HCEC 1CT (cell line): ENCODE measurements at places on chromosomes 3 and 15.

GRCh38 chr15:65766422-65767263 is 25.4 kb downstream of the DENND4A start:
- DNase-seq, result peak; percentile 10

GRCh38 chr3:11465744-11466616 is 177.7 kb downstream of the VGLL4 start:
- DNase-seq, result no peak

DNA sequence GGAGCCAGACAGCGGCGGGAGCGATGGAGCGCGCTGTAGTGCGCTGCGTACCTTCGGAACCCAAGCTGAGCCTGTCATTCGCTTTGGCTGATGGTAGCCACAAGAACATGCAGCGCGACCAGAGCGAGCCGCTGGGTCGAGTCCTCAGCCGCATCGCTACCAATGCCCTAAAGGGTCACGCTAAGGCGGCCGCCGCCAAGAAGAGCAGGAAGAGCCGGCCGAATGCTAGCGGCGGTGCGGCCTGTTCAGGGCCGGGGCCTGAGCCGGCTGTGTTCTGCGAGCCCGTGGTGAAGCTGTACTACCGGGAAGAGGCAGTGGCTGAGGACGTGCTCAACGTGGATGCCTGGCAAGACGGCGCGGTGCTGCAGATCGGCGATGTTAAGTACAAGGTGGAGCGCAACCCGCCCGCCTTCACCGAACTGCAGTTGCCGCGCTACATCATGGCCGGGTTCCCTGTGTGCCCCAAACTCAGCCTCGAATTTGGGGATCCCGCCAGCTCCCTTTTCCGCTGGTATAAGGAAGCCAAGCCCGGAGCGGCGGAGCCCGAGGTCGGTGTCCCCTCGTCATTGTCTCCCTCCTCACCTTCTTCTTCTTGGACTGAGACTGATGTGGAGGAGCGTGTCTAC is 498 bp downstream of the PDE12 start:
- peak; percentile 27 for DNase-seq

GRCh38 chr3:64187065-64187959 is 38.0 kb downstream of the PRICKLE2 start:
- peak; percentile 95 for DNase-seq

- DNase-seq, result peak; percentile 68
These were observed 16.9 kb downstream of the SLC24A1 start for GRCh38 chr15:65638681-65639089.

GRCh38 chr15:85335193-85335942 is 45.0 kb upstream of the AKAP13 start:
- DNase-seq, result no peak

DNA sequence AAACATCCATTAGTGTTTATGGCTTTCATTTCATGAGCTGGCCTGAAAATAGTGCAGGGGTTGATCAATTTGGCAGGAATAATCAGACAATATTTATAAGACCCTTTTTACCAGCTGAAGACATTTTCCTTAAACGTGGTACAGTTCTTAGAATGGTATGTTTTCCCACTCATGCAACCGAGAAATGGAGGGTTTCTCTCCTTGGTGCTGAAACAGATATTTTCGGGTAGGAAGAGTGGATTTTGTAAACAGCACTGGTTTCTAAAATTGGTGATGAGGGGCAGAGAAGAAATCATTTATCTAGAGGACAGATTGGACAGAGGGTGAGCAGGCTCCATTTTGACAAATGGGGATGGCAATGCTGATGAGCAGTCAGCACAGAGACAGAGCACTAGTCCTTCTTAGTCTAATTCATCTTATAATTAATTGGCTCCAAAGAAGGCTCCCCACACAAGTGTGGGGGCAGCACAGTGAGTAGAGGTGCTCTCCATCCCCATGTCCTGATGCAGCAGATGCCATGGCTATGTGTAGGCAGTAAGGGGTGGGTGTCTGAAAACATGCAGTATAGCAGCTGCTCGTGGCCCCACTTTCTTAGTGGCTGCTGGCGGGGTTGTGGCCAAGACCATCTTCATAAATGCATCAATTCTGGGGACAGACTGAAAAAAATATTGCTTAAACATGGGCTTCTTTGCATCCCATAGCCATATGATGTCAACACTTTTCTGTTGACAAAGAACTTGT is 18.1 kb upstream of the SLC7A14 start:
- peak; percentile 18 for DNase-seq

GRCh38 chr3:81894598-81894997 is 133.2 kb upstream of the GBE1 start:
- no peak for DNase-seq

- DNase-seq, result peak; percentile 39
These were observed 44.1 kb downstream of the SENP2 start for GRCh38 chr3:185630182-185630622.

DNA sequence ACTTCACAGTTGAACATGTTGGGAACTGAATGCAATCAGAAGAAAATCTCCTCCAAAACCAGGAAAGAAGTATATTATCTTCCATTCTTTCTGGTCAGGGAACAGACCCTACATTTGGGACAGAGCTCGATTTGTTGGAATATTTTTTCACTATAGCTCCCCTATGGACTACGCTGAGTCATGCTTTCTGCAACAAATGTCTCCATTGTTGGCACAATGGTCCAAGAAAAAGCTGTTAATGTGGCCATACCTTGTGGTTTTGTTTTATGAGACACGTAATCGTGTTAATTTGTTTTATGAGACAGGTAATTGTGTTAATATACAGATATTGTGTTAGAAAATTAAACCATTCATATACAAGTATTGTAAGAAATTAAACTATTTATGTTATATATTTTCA is 101.4 kb downstream of the TGFBR2 start:
- DNase-seq, result no peak

DNA sequence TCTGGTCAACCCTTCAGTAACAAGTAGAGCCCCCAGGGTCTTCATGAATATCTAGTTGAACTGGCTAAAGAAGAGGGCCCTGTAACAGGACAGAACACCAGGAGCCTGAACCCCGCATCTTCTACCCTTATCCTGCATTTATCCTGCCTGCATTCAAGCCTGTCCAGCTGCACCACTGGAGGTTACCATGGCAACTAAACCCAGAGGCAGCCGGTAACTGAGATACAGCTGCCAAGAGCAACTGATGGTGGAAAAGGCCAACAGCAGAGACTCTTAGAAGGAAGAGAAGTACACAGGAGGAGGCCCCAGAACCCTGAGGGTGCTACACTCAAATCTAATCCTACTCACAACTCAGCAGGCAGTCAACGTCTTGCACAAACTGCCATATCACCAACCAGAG is 3.7 kb upstream of the PRKAR2A start:
- peak; percentile 10 for DNase-seq

- no peak for DNase-seq
These were observed 74.4 kb upstream of the CTDSPL start for GRCh38 chr3:37787153-37787867.

DNA sequence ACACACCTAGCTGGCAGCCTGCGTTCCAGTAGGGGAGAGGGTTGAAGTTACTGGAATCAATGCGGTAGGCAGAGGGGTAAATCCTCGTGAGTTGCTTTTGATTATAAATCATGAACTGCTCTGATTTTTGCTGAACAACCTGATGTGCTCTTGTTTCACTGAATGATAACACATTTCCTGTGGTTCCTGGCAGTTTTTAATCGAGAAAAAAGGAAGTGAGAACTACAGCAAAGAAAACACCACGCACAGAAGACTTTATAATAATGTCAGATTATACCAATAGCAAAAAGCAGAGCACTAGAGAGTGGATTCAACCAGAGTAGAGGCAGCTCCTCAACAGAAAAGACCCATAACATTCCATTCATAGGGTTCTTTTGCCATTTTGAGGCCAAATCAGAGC is 200.8 kb upstream of the STRIT1 start:
- DNase-seq, result no peak
